Esophagus squamous epithelium (tissue), 5 donors: ENCODE measurements at places on chromosomes 7 and 10. TPM values are rescaled to one million over a fixed set of nuclear protein-coding genes. Genes with fewer than 3 reads are reported as not detected.

FBH1 gene
- total RNA-seq = 93.8 TPM

UFSP1 gene
- 1.3 TPM for total RNA-seq

GRCh38 chr10:13743101-13743693 is 156.4 kb downstream of the PRPF18 start:
- no peak for DNase-seq
- no peaks in the 10 kb centered on the region for H3K4me1 ChIP-seq
- H3K27ac ChIP-seq = no peak overlapping the region
- H3K36me3 ChIP-seq = no peaks in the 10 kb centered on the region

CCDC172 gene
- total RNA-seq = not detected

DNA sequence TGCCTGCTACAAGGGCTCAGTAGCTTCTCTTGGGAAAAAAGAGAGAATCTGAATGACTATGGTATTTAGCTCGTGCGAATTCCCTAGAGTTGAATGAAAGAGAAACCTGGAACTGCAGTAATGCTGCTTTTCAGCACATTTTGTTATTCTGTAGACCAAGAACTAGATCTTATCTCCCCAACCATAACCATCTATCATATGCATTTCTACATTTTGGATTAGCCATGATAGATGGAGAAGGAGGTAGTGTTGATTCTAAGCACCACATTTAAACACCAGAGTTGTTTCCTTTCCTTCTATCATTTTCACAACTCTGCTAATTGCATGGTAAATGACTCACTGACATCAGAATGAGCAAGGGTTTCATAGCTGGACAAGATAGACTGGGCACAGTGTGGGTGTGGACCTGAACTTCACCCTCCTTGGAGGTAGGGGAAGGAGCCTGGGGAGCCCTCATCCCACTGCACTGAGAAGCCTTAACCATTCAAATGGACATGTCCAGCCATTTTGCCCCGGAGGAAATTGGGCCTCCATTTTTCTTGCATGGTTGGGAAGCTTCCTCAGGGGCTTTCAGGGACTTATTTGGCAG is 55.3 kb upstream of the BMPER start:
- DNase-seq = no peak
- H3K4me1 ChIP-seq = no peaks in the 10 kb centered on the region
- H3K27ac ChIP-seq = no peak overlapping the region
- no peaks in the 10 kb centered on the region for H3K27me3 ChIP-seq
- no peaks in the 10 kb centered on the region for H3K36me3 ChIP-seq
- no peak overlapping the region for H3K4me3 ChIP-seq
